ENCODE measurements at places on chromosomes 6 and 20.
A peak's percentile ranks its signal among the peaks of the same experiment; 100 is the strongest.

DNA sequence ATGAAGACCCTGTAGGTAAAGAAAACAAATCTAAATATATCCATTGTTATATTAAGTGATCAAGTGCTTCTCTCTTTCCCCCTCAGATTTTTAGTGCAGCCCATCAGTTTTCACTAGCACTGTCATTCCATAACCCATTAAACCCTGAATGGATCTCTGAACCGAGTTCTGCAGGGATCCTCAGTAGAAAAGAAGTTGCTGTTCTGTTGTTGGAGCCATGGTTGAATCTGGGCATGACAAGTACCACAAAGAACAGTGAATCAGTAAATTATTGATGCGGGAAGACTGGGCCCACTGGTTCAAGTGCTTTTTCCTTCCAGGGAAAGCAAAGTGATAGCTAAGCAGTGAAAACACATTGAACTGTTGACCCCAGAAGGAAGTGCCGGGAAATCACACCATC is 60.4 kb downstream of the LAMP5 start:
- no peak for DNase-seq

DNA sequence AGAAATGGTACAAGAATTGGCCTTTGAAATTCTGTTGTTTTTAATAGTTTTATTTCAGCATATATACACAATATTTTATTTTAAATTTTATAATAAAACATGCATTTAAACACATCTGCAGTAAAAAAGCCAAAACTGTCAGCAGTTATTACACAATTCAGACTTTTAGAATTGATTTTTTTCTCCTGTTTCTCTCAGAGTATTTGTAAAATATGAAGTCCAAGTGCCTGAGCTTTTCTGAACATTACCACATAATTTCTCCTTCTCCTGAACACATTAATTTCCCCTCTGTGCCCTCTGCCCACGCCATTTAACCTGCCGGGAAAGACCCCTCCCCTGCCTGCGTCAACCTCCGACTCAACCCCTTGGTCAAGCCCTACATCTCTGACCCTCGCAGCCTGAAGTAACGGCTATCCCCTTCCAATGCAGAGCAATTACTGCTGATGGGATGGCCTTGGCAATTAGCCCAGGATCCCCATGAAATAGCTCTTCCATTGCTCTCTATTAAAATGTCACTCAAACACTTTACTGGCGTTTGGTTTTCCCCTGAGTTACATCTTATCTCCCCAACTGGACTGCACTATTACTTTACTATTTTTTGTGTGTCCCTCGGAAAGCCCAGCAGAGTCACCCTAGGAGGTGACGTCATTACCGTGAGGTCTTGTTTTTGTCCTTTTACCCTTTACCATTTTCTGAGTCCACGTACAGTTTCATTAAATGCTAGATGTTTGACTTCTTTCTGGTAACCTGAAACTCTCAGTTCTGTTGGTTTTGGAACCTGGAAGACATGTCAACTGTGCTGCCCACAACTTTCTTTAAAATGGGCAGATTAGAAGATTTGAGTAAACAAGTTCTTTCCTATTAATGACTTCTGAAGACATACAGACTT is 146.7 kb upstream of the TAB2 start:
- no peak for DNase-seq

- no peak for DNase-seq
These were observed 65.9 kb downstream of the AIG1 start for GRCh38 chr6:143126574-143126941.

GRCh38 chr6:37871616-37872372 is 52.3 kb downstream of the ZFAND3 start:
- DNase-seq, result no peak

GRCh38 chr6:27040244-27041042 is 207.1 kb upstream of the PRSS16 start:
- DNase-seq, result no peak

GRCh38 chr6:128963561-128963960 is 80.6 kb downstream of the LAMA2 start:
- peak; percentile 1 for DNase-seq

DNA sequence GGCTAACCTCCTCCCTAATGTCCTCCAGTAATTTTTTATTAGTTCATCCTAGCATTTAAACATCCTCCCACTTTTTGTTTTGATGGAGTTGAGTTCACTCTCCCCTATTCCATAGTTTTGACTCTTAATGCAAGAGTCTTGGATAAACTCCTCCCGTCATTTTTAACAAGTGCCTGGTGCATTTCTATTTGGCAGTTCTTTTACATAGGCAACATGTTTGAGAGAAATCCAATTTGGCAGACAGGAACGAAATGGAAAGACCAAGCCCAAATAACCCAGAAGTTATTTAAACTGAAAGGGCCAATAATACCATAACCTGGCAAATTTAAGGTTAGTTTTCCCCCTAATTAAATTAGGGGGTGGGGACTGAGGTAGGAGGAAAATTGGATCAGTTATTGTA is 291.5 kb upstream of the MANEA start:
- no peak for DNase-seq

DNA sequence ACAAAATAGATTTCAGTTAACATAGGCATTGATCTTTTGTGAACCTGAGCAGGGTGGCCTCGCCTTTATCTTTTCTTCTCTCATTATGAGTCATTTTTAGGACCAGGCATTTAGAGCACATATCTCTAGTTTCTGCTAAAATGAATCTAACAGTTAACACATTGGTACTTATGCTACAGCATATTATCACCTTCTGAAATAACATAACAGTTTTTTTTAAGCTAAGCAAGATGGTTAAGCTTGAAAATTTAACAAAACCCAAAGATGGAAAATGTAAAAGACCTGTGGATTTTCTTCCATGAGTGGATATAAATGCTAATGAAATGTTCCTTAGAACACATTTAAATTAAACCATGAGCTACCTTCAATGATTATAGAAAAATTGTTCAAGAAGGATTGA is 487.1 kb upstream of the RNF217 start:
- no peak for DNase-seq

- no peak for DNase-seq
These were observed 71.5 kb downstream of the EPB41L2 start for GRCh38 chr6:130991422-130992137.

DNA sequence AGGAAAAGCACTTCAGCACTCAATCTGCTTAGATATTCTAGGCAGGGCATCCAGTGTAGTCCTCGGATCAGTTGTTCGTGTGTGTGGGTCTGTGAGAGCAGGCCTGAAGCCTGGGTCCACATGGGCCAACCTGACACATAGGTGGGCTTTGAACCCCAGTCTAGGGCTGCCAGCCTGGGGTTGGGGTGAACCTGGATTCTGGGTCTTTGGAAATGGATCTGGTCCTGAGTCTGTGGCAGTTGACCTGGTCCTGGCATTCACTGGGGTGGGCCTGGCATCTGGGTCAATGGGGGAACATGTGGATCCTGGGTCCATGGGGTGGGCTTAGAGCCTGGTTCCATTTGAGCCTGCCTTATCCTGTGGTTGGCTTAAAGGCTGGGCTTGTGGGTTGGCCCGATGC is 492.6 kb upstream of the MAN1A1 start:
- no peak for DNase-seq

DNA sequence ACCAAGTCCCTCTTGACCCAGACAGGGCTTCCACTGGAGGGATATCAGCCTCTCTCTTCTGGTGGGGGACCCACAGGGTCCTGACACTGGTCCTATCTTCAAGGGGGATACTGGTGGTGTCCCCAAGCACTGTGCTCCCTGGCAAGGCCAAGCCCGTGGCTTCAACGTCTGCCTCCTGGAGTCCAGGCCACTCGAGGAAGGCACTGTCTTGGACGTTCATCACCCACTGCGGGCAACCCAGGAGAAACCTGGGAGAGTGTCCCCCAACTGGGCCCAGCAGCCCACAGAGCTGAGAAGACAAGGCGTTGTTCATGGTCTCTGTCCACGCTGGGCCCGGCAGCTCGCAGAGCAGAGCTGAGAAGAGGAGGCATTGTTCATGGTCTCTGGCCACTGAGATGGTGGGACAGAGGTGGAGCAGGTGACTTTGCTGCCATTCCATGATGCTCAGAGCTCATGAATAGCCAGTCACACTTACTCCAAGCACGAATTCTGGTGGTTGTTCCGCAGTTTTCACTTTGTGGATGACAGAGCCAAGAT is 37.5 kb upstream of the FRMD1 start:
- DNase-seq, result no peak

DNA sequence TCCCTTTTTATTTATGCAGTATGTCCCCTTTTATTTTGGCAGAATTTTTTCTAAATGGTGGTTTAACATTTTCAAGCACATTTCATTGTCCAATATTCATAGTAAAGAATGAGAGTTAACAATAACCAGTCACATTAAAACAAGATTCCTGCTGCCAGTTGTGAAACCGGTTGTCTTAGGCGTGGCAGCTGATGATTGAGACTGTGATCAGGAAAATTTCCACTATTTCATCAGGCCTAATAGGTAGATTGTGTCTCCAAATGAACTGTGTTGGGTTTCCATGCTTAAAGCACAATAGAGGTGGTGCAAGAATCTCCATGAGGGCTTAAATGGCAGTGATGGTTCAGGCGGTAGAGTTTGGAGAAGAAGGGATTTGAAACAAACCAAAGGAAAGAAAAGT is 15.3 kb downstream of the PRDM1 start:
- DNase-seq, result no peak

- no peak for DNase-seq
These were observed 12.6 kb downstream of the SYNJ2 start for GRCh38 chr6:157994125-157994795.

Measured in AG04450 (cell line).